ENCODE measurements at places on chromosomes 3 and 15. TPM values are rescaled to one million over a fixed set of nuclear protein-coding genes. Genes with fewer than 3 reads are reported as not detected.

DNA sequence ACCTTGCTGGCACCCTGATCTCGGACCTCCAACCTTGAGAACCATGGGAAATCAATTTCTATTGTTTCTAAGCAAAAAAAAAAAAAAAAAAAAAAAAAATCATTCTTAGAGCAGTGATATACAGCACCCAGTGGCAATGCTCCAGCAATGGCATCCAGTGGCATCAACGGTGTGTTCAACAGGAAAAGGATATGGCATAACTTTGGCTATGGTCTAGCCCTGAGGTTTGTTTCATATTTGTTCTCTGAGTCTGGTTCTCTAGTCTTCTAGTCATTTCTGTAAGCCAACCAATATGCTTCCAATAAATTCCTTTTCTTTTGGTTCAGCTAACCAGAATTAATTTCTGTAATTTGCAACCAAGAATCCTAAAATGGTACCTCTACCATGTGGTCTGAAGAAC lies 19.2 kb downstream of the DENND4A start:
- no peak for DNase-seq
- no peak overlapping the region for H3K27ac ChIP-seq
- no peaks in the 10 kb centered on the region for H3K36me3 ChIP-seq
- no peaks in the 10 kb centered on the region for H3K27me3 ChIP-seq

GRCh38 chr15:86336051-86336788 lies 256.5 kb downstream of the AGBL1 start:
- no peaks in the 10 kb centered on the region for H3K4me1 ChIP-seq
- DNase-seq = no peak
- no peaks in the 10 kb centered on the region for H3K36me3 ChIP-seq
- no peak overlapping the region for H3K4me3 ChIP-seq

- H3K4me1 ChIP-seq = peaks cover 6% of the 10 kb centered on the region
- no peak overlapping the region for H3K27ac ChIP-seq
- DNase-seq = no peak
- H3K4me3 ChIP-seq = no peak overlapping the region
- H3K27me3 ChIP-seq = no peaks in the 10 kb centered on the region
- no peaks in the 10 kb centered on the region for H3K36me3 ChIP-seq
Measured at GRCh38 chr3:48863122-48863521, 15.4 kb upstream of the PRKAR2A start.

RBP2 gene
- total RNA-seq = not detected
